Spleen (tissue), 13 donors: ENCODE measurements at places on chromosomes 4 and X. TPM values are rescaled to one million over a fixed set of nuclear protein-coding genes. Genes with fewer than 3 reads are reported as not detected.

Gene SLC2A9
- 1.9 TPM for polyA plus RNA-seq

Gene FGB
- polyA plus RNA-seq: 0.74 TPM

Gene EDA
- polyA plus RNA-seq: 0.42 TPM

Gene SLITRK2
- 0.73 TPM for polyA plus RNA-seq

Gene IL21
- polyA plus RNA-seq: 0.09 TPM

Gene HMX1
- not detected for polyA plus RNA-seq

Gene KLHL4
- 1.2 TPM for polyA plus RNA-seq

Gene PAGE5
- polyA plus RNA-seq: not detected

Gene YIPF7
- 0.13 TPM for polyA plus RNA-seq

Gene PCDH18
- polyA plus RNA-seq: 0.82 TPM

Gene ZCCHC18
- 8.8 TPM for polyA plus RNA-seq

Gene CT45A2
- not detected for polyA plus RNA-seq

Gene RRH
- polyA plus RNA-seq: 0.03 TPM

Gene RNF175
- 0.48 TPM for polyA plus RNA-seq

Gene MTMR8
- 0.80 TPM for polyA plus RNA-seq

Gene UGT2B17
- 0.24 TPM for polyA plus RNA-seq

Gene ARHGEF38
- not detected for polyA plus RNA-seq

Gene CSN1S1
- not detected for polyA plus RNA-seq

Gene GASK1B
- polyA plus RNA-seq: 5.3 TPM

Gene HPGDS
- 0.29 TPM for polyA plus RNA-seq

Gene TSPYL2
- polyA plus RNA-seq: 58.6 TPM

Gene SATL1
- polyA plus RNA-seq: not detected

Gene FUNDC2
- polyA plus RNA-seq: 68.4 TPM

Gene GAGE13
- polyA plus RNA-seq: not detected

Gene MAOA
- polyA plus RNA-seq: 7.2 TPM

Gene SSR4
- polyA plus RNA-seq: 359 TPM
